ENCODE measurements at places on chromosomes 13 and 19.

DNA sequence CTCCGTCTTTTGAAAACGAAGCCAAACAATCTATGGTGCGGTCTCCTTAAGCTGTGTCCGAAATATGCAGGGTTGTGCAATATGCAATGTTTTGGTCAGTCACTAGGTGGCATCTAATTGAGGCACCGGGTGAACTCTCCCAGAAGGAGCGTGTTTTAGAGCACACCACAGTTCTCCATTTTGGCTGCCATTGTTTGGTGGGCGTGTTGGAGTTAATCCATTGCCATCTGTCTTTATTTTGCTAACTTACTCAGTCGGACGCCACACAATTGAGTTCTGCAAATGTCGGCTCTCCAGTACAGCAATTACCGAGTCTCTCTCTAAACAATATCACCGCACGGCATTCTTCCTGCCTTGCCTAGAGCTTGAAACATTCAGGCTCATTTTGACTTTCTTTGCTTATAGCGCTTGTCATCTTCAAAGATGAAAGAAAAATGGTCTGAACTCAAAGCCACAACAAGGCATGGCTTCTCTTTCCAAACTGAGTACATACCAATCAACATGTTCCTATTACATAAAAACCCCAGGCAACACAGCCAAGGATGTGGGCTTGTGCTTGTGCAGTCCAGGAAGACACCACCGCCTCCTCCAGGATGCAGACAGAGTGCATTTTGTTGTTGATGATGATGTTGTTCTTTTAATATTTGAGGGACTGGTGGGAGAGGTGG lies 182.0 kb upstream of the SERP2 start:
- DNase-seq = peak; percentile 38

- DNase-seq = no peak
These were observed 33.5 kb downstream of the CLEC17A start for GRCh38 chr19:14616407-14616806.

DNA sequence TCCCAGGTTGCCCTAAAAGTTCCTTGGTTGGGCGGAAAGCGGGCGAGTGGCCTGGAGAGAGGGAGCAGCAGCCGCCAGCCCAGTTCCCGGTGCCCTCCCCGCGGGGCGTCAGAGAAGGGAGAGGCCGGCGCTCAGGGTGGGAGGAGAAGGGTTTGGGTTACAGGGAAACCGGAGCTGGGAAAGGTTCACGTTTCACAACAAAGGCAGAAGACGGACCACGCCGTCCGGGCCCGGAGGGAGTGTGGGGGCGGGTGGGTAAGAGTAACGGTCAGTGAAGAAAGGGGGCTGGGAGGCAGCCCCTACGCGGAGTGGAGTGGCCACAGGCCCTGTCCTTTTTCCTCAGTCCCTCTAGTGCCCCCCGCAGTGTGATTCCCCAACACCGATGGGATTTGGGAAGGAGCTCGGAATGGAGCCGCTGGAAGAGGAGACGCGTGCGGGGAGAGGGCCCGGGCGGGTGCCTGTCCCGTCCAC lies 1.6 kb downstream of the SIX5 start:
- DNase-seq = no peak

GRCh38 chr19:12289790-12290065 lies 5.0 kb downstream of the ZNF44 start:
- DNase-seq = no peak

DNA sequence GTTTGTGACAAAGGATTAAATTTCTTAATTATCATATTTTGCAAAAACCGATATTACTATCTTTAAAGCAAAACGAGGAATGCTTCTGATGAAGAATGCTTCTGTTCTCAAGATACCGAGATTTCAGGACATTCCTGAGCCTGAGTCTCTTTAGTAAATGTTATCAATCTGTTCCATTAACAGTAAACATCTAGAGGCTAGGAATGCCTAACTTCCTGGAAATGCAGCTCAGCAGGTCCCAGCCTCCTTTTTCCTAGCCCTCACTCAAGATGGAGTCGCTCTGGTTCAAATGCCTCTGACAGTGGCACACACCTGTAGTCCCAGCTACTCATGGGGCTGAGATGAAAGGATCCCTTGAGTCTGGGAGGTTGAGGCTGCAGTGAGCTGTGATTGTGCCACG lies 2.4 kb upstream of the IFNL4 start:
- DNase-seq = no peak

DNA sequence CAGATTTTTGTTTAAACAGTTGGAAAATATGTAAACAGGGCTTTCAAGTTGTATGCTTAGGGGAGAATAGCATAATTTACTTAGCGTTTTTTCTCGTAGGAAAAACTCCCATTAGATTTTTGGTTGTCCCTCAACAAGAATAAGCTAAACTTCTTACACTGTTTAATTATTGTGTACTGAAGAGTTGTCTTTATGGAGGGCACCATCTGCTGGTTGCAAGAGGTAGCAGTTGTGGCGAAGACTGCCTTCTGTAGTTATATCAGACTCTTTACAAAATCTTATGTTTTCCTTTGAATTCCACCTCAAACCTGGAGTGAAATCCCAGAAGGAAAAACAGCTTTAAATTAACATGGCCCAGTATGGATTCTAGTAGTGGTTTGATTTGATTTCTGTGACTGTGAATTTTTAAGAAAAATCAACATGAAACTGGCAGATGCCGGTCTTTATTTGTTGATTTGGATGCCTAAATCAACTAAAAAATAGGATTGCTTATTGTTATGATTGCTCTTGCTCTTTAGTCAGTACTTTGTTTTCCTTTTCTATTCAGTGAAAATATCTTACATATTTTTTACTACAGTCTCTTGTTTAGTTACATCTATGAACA lies 53.4 kb downstream of the PDS5B start:
- DNase-seq = peak; percentile 41

DNA sequence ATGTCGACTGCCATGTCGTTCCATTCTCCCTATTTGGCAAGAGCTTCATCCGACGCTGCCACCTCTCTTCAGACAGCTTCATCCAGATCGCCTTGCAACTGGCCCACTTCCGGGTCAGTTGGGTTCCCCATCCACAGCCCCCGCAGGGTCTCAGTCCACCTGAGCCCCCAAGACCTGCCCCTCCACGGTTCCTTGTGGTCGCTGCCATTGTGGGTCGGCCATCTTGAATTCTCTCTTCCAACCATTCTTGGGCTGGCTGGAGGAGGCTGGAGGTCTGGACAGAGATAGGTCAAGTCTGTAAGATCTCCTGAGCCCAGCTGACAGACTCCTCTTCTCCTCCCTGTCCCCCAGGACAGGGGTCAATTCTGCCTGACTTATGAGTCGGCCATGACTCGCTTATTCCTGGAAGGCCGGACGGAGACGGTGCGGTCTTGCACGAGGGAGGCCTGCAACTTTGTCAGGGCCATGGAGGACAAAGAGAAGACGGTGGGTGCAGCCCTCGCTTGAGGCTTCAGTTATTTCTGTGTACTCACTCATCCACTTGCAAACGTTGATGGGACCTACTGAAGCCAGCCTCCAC lies 19.5 kb downstream of the CPT1C start:
- no peak for DNase-seq

DNA sequence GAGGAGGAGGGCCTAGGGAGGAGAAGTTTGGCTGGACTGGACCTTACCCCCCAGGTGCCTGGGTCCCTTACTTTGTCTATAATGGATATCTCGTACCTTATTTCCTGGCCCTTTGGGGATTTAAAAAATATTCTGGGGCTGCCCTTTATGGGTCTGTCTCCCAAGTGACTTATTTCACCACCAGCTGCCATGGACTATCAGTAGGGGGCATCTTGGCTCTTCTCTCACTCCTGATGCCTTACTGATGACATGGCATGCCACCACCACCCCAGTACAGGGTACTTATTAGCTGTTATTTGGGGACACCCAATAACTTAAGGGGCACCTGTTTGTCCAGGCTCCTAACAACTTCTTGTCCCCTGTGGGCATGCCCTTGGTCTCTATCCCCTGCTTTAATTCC lies 38.0 kb downstream of the NFIX start:
- DNase-seq = no peak

- peak; percentile 10 for DNase-seq
These were observed 446 bp upstream of the ZNF83 start for GRCh38 chr19:52638601-52639000.

DNA sequence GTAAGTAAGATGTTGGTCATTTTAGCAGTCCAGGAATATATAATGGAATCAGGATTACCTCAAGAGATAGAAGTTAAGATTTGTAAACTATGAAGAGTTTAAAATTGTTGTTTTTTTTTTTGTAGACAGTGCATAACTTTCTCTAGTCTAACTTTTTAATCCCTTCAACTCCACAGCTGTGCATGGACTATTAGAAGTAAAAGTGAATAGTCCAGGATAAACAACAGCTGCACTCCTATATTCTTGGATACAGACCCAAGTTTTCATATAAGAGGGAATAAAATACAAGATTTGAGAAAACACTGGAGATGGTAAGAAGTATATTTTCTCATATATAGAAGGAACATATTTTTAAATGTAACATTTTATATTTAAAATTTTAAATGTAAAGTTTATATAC lies 1509.9 kb downstream of the SLITRK5 start:
- DNase-seq = no peak

DNA sequence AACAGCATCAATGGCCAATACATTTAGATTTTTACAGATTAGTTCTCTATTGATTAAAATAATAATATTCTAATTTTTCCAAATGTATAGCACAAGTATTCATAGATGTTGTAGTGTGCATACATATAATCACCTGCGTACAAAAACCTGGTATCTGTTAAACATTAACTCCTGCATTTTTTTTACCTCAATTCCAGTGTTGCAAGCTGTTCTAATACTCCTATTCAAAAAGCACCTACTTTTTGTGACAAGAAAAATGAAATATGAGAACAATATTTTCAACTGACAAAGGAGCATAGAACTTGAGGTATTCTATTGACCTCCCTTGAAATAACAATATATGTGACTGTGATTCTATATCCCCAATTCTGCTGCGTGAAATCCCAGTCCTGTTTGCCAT lies 422.9 kb upstream of the PCDH20 start:
- DNase-seq = no peak

- no peak for DNase-seq
These were observed 14.4 kb downstream of the IL12RB1 start for GRCh38 chr19:18072335-18072734.

GRCh38 chr19:11460207-11460606 lies 20.6 kb downstream of the ELAVL3 start:
- no peak for DNase-seq

DNA sequence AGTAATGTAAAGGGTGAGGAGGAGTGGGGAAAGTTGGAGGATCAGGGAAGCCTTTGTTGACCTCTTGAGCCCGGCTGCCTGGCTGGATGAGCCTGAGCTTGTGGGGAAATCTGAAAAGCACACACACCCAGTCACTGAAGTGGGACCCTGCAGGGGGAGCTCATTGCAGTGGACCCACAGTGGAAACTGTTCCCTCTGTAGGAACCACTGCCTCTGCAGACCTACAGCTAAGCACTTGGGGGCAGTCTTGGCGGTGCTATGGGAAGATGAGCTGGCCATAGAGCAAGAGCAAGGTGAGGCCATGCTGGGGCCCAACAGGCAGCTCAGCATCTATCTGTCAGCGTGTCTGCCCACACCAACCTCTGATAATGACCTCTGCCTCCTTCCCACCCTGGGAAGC lies 294.8 kb downstream of the TSHZ3 start:
- DNase-seq = peak; percentile 42

- DNase-seq = no peak
These were observed 423.6 kb downstream of the NDFIP2 start for GRCh38 chr13:79904581-79904980.

DNA sequence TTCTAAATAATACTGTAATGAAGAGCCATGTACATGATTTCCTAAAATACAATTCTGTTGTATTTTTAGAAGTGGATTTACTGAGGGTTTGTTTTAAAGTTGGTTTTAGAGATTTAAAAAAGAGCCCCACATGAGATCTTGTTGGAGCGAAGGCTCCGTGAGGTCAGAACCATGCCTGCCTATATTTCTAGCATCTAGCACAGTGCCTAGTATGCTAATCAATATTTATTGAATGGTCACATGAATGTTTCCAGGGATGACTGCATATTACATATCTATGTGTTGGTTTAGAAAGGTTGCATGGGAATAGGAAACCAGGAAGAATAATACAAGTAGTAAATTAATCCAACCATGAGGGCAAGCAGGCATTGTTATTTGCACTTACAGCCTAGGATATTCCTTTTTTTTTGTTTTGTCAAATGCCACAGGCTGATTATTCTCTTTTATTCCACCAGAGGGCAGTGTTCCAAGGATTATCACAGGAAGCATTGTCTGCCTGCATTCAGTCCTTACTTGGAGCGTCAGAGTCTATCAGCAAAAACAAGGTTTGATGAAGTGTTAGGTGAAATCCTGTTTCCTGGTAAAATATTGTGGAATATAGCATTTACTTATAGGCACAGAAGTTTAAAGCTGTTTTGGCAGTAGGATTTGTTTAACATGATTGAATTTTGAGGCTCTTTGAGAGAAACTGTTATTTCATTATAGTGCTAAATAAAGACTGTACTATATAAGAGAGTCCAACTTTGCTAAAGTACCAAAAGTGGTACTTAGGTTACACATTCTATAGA lies 46.8 kb downstream of the COG3 start:
- DNase-seq = no peak

GRCh38 chr13:73449252-73449651 lies 390.4 kb downstream of the KLF5 start:
- DNase-seq = no peak

- DNase-seq = no peak
These were observed 5.6 kb downstream of the ZAR1L start for GRCh38 chr13:32309312-32310133.

Measured in activated naive CD4-positive, alpha-beta T cell treated with anti-CD3 and anti-CD28 coated beads, Interleukin-2, amount 50 U/mL, for 16 hours (primary cell).